Brain pericyte (primary cell): ENCODE measurements at places on chromosomes 12 and 14.

DNA sequence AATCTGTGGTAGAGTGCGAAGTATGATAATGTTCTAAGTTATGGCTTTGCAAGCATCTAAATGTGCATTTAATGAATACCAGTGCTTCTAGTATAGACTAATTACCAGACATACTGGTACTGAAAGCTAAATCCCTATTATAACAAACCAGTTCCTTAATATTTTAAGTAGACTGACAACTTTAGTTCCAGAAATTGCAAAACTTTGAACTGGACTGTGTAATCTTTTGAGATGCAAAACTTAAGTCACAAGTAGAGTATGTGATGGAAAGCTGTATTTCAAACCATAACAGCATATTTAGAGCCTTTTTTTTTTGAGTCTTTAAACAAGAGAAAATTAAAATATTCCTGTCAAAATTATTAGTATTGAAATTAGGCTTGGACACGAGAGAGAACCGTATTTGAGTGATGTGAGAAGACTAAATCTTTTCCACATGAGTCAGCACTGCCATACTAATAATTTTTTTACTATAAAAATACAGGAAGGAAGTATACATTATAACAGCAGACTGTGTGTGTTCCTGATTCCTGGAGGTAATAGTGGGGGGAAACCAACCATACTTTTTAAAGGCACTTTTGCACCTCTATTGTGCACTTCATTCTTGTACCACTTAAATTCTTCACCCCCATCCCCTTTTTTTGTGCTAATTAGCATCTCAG is 45.5 kb downstream of the PPM1A start:
- no peak for DNase-seq

- DNase-seq, result no peak
Measured at GRCh38 chr14:29804481-29805266, 123.0 kb downstream of the PRKD1 start.

GRCh38 chr12:69583203-69583602 is 2.1 kb upstream of the CCT2 start:
- no peak for DNase-seq

GRCh38 chr12:131919366-131920156 is 9.5 kb upstream of the PUS1 start:
- no peak for DNase-seq

DNA sequence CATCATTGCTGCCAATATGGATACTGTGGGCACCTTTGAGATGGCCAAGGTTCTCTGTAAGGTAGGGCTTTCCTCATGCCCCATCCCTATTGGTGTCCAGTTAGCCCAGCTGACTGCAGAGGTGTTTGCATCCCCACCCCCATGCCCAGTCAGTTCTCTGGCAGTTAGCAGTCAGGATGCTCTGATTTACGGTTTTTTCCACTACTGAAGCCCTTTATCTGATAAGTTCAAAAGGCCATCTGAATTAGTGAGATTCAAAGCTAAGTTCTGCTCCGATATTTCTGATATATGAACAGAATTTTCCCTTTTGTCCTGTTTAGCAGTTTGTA is 773 bp downstream of the GMPR2 start:
- no peak for DNase-seq

GRCh38 chr14:64625386-64626232 is 75.8 kb downstream of the PPP1R36 start:
- no peak for DNase-seq

DNA sequence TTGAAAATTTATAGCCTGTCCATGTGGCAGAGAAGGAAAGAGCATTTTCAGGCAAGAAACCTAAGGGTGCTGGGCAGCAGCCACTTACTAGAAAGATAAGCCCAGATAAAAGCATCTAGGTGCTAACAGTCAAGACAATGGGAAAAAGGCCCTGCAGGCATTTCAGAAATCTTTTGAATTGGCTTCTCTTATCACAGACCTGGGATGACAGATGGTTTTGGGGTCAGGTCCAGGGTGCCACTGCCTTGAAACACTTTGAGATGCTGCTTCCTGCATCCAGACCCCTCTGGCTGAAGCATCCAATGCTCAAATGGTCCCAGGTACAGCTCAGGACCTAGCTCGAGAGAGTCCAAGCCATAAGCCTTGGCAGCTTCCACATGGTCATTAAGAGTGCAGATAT is 466.5 kb downstream of the FSCB start:
- DNase-seq, result no peak

DNA sequence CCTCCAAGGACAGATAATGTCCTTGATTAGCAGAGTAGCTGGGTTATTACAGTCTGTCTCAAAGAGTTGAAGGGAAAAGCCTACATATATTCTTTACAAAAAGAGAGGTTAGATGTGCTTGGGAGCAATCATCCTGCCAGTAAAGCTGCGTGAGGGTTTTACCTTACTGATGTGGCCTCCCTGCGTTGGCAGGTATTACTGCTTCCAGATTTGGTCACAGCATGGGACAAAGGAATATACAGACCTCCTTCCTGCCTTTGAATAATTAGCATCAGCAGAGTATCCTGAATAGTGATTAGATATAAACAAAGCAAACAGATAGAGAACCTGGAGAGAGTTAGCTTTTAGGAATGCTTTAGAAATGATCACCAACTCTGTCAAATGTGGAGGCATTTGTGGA is 69.6 kb downstream of the TMTC2 start:
- no peak for DNase-seq

- DNase-seq, result no peak
Measured at GRCh38 chr12:30595742-30596141, 99.9 kb downstream of the IPO8 start.

- DNase-seq, result no peak
Measured at GRCh38 chr12:65536351-65536750, 257.9 kb downstream of the MSRB3 start.

DNA sequence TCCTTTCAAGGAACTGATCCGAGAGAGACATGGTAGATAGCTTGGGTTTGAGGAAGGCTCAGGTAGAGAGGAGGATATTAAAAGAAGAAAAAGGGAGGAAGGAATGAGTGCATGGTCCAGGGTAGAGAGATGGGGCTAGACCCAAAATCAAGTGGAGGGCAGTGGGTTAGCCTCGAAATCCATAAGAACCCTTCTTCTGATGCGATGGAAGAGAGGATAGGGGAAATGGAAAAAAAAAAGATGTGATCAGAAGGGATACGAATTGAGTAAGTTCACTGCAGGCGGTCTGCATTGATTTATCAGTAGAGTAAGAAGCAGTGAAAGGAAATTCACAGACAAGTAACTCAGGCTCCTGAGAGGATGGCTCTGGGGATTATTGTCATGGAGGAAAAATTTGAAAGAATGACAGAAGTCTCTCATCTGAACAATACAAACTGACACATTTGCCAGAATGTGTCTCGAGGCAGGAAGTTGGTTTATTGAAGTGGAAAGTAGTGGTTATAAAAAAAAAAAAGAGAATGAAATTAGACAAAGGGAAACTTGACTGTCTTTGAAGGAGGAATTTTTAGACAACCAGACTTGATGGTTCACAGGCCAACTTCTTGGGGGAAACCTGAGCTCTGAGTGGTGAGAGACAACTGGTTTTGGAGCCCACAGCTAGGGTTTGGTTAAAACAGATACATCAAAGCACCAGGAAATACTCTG is 10.2 kb downstream of the PPFIBP1 start:
- DNase-seq, result no peak

- no peak for DNase-seq
Measured at GRCh38 chr12:123898673-123899072, 74.0 kb downstream of the CCDC92 start.

DNA sequence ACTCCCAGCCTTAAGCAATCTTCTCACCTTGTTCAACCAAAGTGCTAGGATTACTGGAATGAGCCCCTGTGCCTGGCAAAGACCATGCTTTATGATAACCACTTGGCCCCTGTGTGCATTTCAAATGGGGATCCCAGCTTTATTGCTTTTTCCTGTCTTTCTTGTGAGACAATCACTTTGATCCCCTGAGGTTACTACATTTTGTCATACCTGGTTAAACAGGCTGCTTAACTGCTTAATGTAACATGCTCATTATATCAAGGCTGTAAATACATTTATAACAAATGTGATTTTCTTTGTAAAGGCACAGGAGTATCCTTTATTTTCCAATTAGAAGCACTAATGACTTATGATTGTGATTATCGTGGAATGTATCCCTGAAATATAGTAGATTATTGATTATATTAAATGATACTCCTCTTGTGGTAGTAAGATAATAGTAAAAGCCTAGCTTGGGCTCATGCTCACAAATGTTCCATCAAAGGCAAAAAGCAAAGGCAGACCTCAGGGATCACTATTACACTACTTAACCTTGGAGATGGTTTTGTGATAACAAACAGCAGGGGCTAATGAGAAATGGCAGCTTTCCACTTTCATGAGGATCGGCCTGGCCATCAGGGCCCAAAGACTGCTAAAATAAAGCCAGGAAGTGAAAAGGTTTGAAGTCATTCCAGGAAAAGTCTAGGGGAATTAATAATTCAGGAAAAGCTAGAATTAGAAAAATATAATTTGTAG is 290.8 kb upstream of the MDGA2 start:
- no peak for DNase-seq

GRCh38 chr12:105765053-105766014 is 373.4 kb downstream of the NUAK1 start:
- no peak for DNase-seq

- DNase-seq, result peak; percentile 94
Measured at GRCh38 chr14:91149462-91149861, 35.6 kb downstream of the DGLUCY start.

GRCh38 chr14:72679536-72680151 is 214.3 kb downstream of the DPF3 start:
- DNase-seq, result no peak

GRCh38 chr12:4201333-4202100 is 72.0 kb upstream of the CCND2 start:
- no peak for DNase-seq

DNA sequence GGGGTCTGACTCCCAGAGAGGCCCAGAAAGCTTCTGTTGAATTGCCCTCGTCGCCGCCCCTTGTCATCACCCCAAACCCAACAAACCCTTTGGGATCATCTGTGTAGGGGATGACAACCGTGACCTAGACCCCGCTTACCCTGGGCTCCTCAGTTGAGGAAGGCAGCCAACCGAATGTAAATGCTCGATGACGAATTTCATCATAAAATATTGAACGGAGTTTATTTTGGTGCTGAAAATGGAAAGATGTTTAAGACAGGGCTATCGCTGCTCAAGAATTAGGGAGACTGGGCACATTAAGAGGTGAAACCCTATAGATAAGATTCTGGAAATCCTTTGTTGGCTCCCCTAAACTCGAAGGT is 512 bp downstream of the ACTR10 start:
- DNase-seq, result no peak

GRCh38 chr12:4858386-4858785 is 51.3 kb upstream of the KCNA1 start:
- no peak for DNase-seq

GRCh38 chr14:92520102-92521057 is 6.8 kb downstream of the RIN3 start:
- no peak for DNase-seq

GRCh38 chr12:22982635-22983034 is 357.7 kb downstream of the ETNK1 start:
- DNase-seq, result no peak

DNA sequence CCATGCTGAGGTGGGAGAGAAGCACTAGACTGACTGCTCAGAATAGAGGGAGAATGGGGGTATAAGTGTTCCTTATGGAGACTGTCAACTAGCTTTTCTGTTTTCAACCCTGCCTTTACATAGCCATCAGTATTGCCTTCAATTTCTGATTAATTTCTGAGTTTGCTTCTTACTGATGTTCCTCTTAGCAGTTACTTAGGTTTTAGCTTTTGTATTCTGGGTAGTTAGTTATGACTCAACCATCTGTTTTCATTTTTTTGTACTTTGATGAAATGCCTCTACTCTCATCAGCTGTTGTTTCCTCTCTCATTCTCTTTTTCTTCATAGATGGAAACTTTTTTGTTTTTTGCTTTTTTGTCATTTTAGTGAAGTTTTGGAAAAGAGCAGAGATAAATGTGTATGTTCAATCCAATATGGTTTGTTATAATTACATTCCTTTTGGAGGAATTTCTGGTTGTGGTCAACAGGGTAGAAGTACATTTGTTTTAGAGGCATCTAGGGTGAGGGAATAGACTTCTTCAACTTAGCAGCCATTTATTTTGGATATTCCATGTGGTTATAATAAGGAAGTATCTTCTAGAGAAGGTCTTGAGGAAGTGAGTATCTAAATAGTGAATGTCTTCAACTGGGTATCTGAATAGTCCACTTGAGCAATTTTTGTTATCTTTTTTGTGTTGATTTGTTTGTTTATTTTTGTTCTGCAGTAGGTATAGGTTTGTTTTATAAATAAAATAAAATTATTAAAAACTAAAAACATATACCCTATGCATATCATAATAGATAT is 29.6 kb downstream of the PMCH start:
- DNase-seq, result no peak

- no peak for DNase-seq
Measured at GRCh38 chr12:7075939-7076338, 15.4 kb downstream of the C1S start.

GRCh38 chr14:60327447-60328331 is 78.7 kb downstream of the PPM1A start:
- DNase-seq, result no peak

DNA sequence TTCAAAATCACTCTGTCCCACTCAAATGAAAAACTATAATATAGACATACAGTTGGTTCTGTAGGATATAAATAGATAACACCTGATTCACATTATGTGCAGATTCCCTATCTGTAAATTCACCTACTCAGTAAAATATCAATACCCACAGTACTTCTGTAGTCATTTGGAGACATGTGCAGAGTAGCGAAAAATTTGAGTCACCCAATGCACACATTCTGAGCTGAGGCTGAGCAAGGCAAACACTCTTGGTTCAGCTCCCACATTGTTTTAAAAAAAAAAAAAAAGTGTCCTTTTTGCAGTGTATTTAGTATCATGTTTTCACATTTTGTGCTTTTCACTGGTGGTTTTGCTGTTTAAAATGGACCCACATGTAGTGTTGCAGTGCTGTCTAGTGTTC is 27.3 kb upstream of the BBS10 start:
- DNase-seq, result no peak

GRCh38 chr12:108981835-108982234 is 39.0 kb downstream of the SVOP start:
- no peak for DNase-seq

DNA sequence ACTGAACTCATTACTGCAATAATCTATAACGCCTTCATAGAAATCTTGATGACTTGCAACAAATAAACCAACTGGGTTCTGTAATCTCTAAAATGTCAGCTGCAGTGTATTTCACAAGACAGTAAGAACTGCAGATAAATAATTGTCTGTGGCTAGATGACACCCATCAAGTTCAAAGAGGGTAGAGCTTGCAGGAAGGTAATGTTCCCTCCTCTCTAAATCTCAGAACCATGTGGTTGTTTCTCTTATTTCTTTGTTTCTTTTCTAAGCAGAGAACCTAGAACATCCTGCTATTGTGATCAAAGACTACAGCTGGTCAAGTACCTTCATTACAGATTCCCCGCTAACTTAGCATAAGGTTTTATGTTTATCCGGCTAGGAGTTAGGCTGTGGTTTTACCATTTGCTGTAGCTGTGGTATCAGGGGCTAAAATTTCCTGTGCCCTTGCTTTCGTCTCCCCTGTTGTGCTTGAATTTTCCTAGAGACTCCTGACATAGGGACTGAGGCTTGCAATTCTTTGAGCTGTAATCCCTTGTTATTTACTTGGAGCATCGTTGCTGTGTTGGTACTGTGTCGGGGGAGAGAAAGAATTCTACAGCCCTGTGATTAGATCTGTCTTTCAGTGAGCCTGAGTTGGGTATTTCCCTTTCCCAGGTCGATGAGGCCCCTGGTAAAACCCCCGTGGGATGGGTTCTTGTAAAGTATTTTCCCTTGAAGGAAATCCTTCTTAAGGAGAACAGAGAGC is 253.1 kb upstream of the BTG1 start:
- DNase-seq, result no peak

GRCh38 chr12:111462210-111462769 is 56.6 kb downstream of the SH2B3 start:
- DNase-seq, result no peak
